H9 (cell line): ENCODE measurements at places on chromosomes 5 and 9. TPM values are rescaled to one million over a fixed set of nuclear protein-coding genes. Genes with fewer than 3 reads are reported as not detected.

The ARL14EPL gene
- not detected in 2 replicates for total RNA-seq

- H3K27ac ChIP-seq: no peak overlapping the region
- no peak overlapping the region for H3K4me3 ChIP-seq
Observed at GRCh38 chr5:111668477-111669414, 88.2 kb downstream of the NREP start.

DNA sequence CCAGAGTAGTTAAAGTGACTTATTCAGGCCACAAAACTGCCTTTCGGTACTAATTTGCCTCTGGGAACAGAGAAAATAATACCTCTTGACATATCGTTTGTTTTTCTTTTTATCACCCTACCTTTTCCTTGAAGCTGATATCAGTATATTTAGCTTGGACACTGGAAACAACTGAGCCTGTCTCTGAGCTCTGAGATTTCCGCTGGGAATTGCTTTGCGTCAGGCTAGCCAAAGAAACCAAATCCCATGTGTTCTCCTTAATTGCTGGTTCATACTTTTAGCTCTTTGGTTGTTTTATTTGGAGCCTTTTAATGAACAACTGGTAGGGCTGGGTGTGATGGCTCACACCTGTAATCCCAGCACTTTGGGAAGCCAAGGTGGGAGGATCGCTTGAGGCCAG is 30.3 kb upstream of the SNAPC3 start:
- no peaks in the 10 kb centered on the region for H3K36me3 ChIP-seq
- H3K4me1 ChIP-seq: no peaks in the 10 kb centered on the region
- H3K27ac ChIP-seq: no peak overlapping the region
- H3K4me3 ChIP-seq: no peak overlapping the region
- no peak for DNase-seq

The CNTFR gene
- total RNA-seq: 0.55 and 1.3 TPM in 2 replicates

DNA sequence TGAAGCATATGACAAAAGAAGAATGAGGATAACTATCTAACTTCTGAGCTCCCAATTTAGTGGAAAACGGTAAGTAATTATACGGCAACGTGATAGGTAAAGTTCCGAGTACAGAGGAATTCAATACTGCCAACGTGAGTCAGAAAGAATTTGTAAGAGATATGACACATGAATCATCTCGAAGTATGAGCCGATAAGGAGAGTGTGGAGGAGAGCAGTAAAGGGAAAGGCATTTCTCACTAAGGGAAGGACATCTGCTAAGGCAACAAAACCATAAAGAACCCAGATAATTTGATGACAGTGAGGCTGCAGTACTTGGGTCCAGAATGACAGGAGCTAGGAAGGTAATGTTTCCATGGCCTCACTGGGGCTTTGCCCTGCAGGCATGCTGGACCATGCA is 11.0 kb downstream of the MPDZ start:
- H3K27ac ChIP-seq: no peak overlapping the region
- H3K4me3 ChIP-seq: no peak overlapping the region
- H3K36me3 ChIP-seq: no peaks in the 10 kb centered on the region
- H3K4me1 ChIP-seq: peaks cover 3% of the 10 kb centered on the region; the same call in 1 of the 2 replicates
- H3K27me3 ChIP-seq: no peaks in the 10 kb centered on the region

GRCh38 chr9:76701441-76702039 is 62.7 kb upstream of the PCA3 start:
- H3K4me1 ChIP-seq: no peaks in the 10 kb centered on the region
- H3K4me3 ChIP-seq: no peak overlapping the region
- H3K36me3 ChIP-seq: no peaks in the 10 kb centered on the region
- no peaks in the 10 kb centered on the region for H3K27me3 ChIP-seq
- DNase-seq: no peak

DNA sequence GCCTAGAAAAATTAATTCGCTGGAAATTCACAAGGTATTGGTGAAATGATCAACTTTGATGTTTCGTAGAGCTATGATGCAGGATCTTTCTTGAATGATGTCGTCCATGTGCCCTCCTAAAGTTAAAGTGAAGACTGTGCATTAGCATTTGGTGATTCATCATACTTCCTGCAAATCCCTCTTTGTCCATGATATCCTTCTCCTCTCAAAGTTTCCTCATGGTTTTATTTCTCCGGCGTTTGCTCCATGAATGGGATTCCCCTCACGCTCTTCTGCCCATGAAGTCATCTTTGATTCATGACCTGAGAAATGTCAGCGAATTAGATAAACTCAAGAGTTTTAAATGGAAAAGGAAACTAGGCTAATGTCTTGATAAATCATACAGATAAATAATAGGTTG is 372.7 kb downstream of the PSAT1 start:
- 0 out of 2 replicates have a peak, but pooled peaks cover 2% of the 10 kb centered on the region for H3K4me1 ChIP-seq
- H3K27me3 ChIP-seq: no peaks in the 10 kb centered on the region
- H3K27ac ChIP-seq: no peak overlapping the region
- no peaks in the 10 kb centered on the region for H3K36me3 ChIP-seq
- no peak overlapping the region for H3K4me3 ChIP-seq

The CAPSL gene
- total RNA-seq: not detected in 2 replicates

The TEK gene
- 1.6 and 1.8 TPM in 2 replicates for total RNA-seq

- no peaks in the 10 kb centered on the region for H3K27me3 ChIP-seq
- DNase-seq: peak; percentile 48
- no peaks in the 10 kb centered on the region for H3K36me3 ChIP-seq
- 0 out of 2 replicates have a peak, but pooled peaks cover 2% of the 10 kb centered on the region for H3K4me1 ChIP-seq
- H3K4me3 ChIP-seq: no peak overlapping the region
Observed at GRCh38 chr5:149002053-149002452, 60.8 kb downstream of the SH3TC2 start.

DNA sequence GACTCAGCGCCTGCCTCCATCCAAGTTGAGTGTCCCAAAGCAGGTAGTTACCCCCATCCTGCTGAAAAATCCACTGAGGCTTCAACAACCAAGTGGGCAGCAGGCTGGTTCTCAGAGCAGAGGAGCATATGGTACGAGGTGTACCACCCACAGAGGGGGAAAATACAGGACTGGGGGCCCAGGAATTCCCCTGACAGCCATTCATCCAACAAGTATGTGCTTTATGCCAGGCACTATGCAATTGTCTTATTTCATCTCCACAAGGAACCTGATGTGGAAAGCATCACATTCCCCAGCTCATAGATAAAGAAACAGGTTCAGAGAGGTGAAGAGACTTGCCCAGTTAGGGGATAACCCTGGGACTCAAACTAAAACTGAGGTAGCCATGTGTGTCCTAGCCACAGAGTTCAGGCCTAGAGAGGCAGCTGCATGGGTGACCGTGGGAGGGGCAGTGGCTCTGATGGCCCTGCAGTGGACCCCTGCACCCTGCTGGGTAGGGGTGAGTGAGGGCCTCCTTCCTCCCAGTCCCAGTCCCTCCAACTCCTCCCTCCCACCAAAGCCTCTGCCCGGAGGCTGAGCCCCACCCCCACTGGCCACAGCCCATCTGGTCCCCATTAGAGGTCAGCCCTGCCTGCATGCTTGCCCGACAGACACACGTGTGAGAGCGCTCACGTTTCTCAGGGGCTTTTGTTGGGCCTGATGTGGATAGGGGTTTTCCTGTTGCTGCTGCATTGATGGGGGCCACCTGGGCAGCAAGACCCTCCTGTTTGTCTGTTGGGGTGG is 11.5 kb downstream of the PDLIM4 start:
- DNase-seq: peak; percentile 25
- no peak overlapping the region for H3K27ac ChIP-seq
- H3K36me3 ChIP-seq: no peaks in the 10 kb centered on the region
- H3K4me3 ChIP-seq: no peak overlapping the region
- H3K27me3 ChIP-seq: no peaks in the 10 kb centered on the region
- no peaks in the 10 kb centered on the region for H3K4me1 ChIP-seq

- no peaks in the 10 kb centered on the region; the same call in 2 of the 3 replicates for H3K36me3 ChIP-seq
- H3K27ac ChIP-seq: no peak overlapping the region
- no peak for DNase-seq
- no peaks in the 10 kb centered on the region for H3K4me1 ChIP-seq
Observed at GRCh38 chr5:35618304-35618636, 607 bp downstream of the SPEF2 start.

The SPINK4 gene
- total RNA-seq: not detected in 2 replicates

The MAMDC4 gene
- 6.9 and 9.2 TPM in 2 replicates for total RNA-seq

DNA sequence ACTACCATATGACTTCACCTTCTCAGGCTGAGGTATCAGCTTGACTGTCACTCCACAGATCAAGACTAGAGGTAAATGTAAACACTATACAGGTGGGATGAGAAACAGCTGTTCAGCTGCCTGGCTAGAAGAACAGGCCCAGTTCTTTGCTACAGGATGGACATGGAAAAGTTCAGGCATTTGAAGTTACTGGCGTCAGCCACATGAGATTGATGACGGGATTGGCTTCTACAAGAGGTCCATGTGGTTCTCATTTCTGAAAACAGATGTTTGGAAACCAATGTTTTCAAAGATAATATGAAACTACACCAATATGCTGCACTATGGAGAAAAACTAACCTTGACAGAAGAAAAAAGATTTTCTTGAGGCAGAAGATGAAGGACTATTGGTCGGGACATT is 324.1 kb downstream of the CDH10 start:
- no peak overlapping the region for H3K4me3 ChIP-seq
- peaks cover 2% of the 10 kb centered on the region; the same call in 2 of the 3 replicates for H3K36me3 ChIP-seq
- no peaks in the 10 kb centered on the region for H3K27me3 ChIP-seq
- no peaks in the 10 kb centered on the region for H3K4me1 ChIP-seq
- no peak overlapping the region for H3K27ac ChIP-seq
- DNase-seq: no peak
